Tibial nerve (tissue), 4 donors: ENCODE measurements at places on chromosomes 2 and 18.
A peak's percentile ranks its signal among the peaks of the same experiment; 100 is the strongest.

DNA sequence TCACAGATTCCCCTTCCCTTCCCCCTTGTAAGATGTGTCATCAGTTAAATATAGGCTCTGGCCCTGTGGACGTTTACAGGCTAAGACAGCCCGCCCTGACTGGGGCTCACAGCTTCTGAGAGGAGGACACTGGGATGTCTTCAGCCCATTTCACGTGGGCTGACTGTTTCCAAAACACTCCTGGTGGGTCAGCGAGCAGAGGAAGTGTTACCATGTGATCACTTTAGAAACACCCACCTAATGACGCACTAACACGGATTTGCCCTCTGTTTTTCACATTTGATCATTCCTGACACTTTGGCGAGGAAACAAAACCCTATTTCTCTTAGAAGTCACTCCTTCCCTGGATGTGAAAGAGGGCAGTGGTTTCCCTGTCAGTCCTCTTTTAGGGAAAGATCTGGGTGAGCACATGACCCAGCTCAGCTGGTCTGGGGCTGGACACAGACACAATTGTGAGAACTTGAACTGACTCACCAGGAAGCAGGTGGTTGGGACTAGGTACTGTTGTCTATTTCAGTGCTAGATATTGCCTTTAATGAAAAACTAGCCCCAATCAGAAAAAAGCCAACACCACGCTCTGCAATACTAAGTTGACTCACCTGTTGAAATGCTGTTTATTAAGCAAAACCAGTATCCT, 38.8 kb downstream of the BMP10 start:
- DNase-seq = peak; percentile 61

- no peak for DNase-seq
These were observed 409.3 kb upstream of the KCNH7 start for GRCh38 chr2:163247847-163248220.

DNA sequence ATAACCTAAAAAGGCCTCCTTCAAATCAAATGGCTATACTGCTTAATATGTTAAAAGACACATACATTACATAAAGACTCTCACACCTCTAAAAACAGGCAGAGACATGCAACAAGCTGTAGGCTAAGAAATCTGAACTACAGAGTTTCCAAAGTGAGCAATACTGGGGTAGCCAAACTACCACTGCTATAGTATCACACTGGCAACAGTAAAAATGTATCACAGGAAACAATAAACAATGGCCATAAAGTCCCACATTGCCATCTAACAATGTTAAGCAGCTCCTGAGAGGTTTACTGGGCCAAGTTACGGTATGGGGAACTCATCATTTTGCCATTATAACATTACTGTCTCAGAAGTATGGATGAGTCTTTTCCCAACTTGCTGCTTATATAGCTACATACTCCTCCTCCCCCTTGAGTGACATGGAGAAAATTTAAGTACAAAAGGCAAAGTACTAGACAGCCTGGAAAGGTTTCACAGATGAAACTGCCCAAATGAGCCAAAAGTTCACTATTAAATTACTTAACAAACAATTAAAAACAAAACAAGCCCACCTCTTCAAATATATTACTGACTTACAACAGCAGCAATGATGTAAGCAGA, 50.3 kb downstream of the SS18 start:
- no peak for DNase-seq

- no peak for DNase-seq
These were observed 97.9 kb downstream of the BAZ2B start for GRCh38 chr2:159518321-159519005.

DNA sequence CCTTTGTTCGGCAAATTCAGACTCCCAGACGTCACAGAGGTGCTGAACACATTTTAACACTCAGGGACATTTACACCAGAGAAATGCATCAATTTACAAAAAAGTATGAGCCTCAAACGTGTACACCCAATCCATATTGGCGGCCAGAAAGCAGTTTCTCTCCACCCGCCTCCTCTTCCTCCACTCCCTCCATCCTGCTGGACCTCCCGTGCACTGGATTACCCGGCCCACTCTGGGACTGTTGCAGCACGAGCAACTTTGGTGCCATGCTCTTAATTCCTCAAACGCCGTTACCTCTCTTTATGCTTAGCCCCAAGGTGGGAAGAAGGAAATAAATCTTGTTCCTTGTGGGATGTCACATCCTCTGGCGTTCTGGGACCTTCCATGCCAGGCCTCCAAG, 243.4 kb downstream of the ZNF516 start:
- no peak for DNase-seq

DNA sequence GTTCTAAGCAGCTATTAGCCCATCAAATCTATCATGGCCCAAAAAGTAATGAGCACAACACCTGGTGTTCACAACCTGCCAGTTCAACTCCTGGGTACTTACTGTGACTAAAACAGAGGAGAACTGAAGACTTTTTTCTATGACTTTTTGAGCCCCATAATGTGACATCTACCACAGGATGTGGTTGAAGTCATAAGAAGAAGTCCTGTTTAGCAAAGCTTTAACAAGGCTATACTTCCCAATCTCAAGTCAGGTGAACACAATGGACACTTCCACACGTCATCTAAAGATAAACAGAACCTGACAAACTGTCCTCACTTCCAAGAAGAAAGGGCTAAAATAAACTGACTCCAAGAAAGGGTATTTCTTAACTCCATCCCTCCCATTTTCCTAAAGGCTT, 138.8 kb downstream of the ATAD2B start:
- no peak for DNase-seq

- DNase-seq = no peak
These were observed 25.0 kb upstream of the MSGN1 start for GRCh38 chr2:17791121-17791816.

- DNase-seq = no peak
These were observed 187.5 kb upstream of the DTNA start for GRCh38 chr18:34522603-34523002.

DNA sequence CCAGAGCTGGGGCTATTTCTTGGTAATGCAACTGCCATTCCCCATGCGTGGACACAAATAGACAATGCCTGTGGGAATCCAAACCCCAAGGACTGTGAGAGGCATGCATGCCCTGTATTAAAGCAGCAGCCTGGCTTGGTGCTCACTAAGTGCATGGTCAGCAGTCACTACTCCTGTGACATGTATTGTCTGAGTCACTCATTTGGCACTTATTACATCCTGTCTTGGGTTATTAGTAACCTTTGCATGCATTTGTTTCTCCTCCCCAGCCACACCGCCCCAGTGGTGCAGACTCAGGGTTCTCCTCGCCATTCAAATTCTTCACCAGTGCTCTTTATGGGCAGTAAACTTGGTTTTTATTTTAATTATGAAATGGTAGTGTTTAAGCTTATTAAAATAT, 30.2 kb downstream of the PRKCE start:
- DNase-seq = no peak

- no peak for DNase-seq
These were observed 16.5 kb downstream of the PASK start for GRCh38 chr2:241132538-241133435.

DNA sequence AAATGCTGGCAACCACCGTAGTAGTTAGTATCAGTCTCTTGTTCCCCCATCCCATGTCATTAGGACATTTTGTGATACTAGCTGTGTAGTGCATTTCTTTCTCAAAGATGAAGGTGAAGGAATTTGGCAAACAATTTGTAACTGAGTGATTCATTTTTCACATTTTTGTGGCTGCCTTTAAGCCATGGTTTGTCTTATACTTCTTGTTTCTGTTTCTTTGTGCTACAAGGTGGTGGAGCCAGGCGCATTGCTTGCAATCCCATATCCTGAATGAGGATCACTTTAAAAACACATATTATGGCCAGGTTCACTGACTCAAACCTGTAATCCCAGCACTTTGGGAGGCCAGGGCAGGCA, 40.6 kb downstream of the GPD2 start:
- DNase-seq = no peak

GRCh38 chr18:79746730-79747129, 51.0 kb upstream of the KCNG2 start:
- DNase-seq = no peak

DNA sequence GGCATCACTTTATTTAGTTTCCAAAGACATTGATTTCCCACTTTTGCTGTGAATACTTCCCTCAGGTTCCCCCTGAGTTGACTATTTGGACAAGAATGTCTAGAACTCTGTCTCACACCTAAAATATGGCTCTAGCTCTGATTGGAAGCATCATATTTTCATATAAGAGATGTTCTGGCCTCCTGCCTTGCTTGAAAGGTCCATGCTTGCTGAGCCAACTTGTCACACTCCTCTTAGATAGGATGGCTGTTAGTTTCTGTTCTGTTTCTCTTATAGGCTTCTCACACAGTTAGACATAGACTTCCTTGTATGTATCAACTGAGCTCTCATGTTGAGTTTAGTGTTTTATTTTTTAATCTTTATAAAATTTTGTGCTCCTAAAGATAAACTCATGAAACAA, 87.1 kb downstream of the CNTNAP5 start:
- DNase-seq = no peak
